ENCODE measurements at places on chromosomes 1 and 21.

GRCh38 chr1:91854852-91855534 is 31.0 kb downstream of the TGFBR3 start:
- DNase-seq = no peak

DNA sequence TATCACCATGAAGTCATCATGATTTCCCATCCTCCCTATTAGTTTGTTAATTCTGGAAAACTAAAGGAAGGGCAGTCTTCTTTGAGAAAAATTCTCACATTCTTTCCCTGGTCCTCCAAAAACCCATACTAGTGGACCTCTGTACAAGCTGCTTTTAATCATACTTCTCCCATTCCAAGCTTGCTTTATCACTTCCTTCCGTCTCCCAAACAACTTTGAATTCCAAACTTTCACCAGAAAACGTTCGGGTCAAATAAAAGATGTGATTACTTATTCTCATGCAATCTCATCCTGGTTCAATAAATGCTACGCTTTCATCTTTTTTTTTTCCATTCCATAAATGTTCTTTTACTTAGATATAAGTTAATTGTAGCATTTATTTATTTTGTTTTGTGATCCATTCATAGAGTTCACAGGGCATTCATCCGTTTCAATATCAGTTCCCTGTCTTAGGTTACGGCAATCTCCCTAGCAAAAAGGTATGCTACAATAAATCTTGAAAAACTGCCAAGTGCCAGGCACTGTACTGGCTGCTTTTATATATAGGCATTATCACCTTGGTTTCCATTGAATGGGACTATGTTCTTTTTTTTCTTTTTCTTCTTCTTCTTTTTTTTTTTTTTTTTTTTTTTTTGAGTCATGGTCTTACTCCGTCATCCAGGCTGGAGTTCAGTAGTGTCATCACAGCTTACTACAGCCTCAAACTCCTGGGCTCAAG is 100.2 kb upstream of the GREM2 start:
- no peak for DNase-seq

DNA sequence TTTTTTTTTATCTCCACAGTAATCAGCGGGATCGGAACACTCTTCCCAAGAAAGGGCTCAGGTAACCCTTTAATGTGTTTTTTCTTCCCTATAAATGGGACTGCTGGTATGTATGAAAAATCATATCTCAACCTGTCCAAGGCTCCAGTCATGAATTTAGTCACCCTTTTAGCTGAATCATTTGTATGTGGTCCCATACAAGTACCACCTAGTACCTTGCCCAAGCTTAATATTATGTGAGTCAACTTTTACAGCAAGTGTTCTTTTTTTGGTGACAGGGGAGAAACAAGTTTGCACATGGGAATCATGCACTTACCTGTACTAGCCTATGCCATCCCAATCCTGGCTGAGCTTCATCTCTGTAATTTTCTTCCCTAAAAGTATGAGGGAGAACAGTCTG is 43.7 kb upstream of the IPO9 start:
- DNase-seq = no peak

DNA sequence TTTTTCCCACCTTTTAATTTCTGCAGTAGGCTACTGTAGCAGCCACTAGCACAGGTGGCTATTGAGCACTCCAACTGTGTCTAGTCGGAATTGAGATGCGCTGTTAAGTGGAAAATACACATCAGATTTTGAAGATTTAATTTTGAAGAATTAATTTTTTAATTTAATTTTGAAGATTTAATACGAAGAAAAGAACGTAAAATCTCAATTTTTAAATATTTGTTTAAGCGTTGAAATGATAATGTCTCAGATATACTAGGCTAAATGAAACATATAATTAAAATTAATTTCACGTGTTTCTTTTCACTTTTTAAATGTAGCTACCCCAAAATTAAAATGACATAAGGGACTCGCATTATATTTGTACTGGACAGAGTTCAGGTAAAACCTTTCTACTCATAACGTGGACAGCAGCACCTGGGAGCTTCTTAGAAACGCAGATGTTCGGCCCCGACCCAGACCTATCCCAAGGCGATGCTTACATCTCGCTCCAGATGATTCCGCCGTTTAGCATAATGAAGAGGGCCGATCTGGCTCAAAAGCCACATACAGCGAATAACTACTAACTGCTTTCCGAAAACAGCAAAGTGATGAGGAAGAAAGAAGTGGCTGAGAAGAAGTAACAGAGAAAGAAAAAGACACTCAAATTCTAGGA is 717 bp downstream of the CRYZL1 start:
- DNase-seq = no peak

- no peak for DNase-seq
These were observed 737.2 kb upstream of the CHRM3 start for GRCh38 chr1:238649200-238649599.

- DNase-seq = no peak
These were observed 1.4 kb downstream of the VPS13D start for GRCh38 chr1:12231276-12231595.

DNA sequence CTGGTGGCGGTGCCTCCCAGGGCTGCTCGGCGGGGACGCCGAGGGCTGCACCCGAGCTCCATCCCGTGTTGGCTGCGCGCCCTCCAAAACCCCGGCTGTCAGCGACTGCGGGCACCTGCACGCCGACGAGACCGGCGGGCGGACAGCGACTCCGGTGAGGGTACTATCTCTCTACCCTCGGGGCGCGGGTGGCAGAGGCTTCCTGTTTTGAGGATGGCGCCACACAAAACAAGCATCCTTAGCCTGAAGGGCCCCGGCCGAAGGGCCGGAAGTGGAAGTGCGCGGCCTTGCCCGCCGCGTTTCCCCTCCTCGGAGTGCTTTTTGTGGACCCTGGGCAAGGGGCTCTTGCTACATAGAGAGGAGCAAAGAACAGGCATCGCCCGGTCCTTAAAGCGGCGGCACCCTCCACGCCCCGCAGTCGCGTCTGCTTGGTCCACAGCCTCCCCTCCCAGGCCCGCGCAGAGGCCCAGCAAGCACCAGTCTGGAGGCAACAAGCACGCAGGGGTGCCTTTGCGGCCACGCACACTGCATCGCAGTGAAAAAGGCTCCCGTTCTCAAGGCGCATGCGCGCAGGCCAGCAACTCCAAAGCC is 561 bp upstream of the COQ8A start:
- no peak for DNase-seq

- peak; percentile 23 for DNase-seq
These were observed 28.4 kb downstream of the RRP1B start for GRCh38 chr21:43687566-43688399.

GRCh38 chr1:22738522-22738921 is 27.9 kb downstream of the EPHB2 start:
- DNase-seq = no peak

DNA sequence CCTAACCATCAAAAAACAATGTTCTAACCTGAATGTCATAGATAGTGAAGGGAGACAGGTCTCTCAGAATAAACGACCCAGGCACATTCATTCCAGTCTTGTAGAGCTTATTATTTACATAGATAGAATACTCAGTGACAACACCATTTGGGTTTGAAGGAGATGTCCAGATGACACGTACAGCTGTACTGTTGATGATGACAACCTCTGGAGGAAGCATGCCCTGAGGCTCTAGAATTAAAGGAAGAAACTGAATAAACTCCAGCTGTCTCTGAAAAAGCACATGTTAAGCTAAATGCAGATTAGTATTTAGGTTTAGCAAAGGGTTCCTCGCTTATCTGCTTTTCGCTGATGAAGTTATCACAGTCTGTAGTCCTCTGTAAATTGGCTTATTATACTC is 277.2 kb downstream of the KCTD3 start:
- DNase-seq = no peak

DNA sequence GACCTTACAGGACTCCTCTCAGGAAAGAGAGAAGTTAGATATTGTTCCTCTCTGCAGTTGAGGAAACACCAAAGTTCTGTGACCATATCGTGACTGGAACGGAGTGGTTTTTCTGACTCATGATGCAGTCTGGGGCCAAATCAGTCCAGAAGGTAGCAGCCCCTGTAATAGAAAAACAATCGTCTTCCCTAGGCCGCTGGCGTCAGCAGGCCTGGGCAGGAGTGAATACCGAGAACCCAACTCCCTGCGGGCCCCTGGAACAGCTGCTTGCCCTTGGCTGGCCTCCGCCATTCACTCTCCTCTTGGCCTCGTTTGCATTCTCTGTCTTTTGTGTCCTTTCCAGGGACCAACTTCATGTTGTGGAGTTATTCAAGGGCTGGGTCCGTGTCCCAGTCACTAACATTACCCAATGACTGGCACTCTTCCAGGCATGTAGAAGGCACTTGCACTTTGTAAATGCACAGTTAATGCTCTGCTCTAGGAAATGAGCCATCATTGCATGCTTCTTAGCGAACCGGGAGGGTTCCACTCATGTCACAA is 10.9 kb upstream of the CD101 start:
- no peak for DNase-seq

DNA sequence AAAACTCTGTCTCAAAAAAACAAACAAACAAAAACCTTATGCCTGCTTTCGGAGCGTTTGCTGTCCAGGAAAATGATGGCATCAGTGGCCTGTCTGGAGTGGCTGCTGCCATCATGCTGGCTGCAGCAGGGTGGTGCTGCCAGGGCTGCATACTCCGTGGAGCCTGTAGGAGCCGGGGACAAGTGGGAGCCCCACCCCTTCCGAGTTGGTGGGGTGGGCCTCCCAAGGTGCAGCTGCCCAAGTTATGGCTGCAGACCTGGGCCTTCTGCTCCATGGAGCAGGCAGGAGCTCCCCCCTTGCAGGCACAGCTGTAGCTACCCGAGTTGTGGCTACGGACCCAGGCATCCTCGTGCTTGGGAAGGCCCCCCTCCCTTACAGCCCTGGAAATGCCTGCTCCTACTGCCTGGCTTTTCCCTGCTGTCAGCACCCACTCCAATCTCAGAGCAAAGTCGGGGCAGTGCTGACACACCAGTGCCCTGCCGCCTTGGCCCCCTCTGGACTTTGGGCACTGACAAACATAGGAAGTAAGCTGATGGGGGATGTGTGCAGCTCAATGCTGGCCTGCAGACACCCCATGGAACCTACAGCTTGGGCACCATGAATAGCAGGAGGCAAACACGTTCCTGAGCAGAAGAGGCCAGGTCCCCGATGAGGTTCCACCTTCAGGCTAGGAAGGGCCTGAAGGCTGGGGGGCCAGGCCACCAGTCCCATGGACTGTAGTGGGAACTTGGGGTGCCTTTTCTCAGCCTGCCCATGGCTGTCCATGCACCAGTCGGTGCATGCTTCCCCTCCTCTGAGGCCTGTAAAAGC is 60.4 kb downstream of the CC2D1B start:
- DNase-seq = no peak

DNA sequence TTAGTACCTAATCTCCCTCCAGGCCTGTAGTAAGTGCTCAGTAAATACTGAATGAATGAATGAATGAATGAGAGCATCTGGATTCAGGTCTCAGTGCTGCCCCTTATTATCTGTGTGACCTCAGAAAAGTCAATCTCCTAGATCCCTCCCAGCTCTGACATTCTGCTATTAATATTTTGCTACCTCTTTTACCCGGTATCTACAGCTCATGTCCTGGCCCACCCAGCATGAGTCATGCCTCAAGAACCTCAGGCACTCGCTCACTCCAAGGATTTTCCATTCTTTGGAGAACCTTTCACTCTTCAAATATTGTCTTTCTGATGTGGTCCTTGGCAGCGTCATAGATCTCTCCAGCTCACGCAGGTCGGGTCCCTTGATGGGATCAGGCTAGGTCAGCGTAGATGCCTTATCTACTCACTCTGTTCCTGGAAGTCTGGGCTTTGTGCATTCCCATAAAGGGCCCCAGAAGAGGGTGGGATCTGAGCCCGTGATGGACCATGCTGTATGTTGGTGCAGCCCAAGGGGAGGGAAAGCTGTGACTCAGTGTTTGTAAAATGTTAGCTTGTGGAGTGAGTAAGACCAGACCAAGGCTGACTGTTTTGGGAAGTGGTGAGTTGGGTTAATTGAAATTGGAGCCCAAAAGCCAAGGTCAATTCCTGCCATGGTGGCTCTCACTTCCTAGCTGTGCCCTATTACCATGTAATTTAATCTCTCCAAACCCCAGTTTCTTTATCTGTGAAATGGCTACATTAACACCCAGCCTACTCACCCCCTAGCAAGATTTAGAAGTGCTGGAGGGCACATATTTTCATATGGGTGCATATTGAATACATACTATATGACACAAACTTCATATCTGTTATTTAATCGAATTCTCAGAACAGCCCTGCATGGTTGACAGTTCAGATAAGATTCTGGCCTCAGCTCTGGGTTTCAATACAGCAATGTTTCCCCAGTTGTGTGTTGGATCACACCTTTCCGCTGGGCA is 214.1 kb upstream of the USP24 start:
- no peak for DNase-seq

Measured in CD4-positive, alpha-beta T cell treated with Interleukin-1 beta for 1 hour (primary cell).